ENCODE measurements at places on chromosomes 12 and 14.

- no peak for DNase-seq
These were observed 11.4 kb upstream of the ART4 start for GRCh38 chr12:14854586-14855183.

- peak; percentile 30 for DNase-seq
These were observed 171.9 kb downstream of the RGS6 start for GRCh38 chr14:72104011-72104613.

GRCh38 chr14:91750634-91751198 is 18.8 kb upstream of the CATSPERB start:
- DNase-seq = no peak

DNA sequence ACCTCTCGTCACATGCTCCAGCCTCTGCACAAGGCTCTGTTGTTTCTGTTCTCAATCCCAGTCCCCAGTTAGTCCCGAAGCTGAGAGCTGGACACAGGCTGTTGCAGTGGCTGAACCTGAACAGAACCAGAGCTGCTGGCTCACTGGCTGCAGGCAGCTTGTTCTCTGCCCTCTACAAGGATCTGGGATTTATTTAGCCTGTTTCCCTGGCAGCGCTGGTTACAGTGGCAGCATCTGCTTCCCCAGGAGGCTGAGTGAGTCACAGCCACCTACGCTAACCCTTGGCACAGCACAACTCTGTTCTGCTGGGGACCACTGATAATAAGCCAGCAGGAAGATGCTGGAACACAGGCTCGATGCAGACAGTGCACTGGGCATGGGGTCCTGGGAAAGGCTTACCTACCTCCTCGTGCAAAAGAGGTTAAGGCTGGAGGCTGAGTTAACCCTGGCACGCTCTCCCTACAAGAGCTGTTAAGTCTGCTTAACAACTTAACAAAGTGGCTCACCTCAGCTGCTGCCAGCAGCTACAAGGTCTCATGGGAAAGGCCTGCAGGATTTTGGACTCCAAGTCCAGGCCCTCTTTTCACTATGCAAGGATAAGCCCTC is 299.6 kb downstream of the PCNX1 start:
- DNase-seq = no peak

DNA sequence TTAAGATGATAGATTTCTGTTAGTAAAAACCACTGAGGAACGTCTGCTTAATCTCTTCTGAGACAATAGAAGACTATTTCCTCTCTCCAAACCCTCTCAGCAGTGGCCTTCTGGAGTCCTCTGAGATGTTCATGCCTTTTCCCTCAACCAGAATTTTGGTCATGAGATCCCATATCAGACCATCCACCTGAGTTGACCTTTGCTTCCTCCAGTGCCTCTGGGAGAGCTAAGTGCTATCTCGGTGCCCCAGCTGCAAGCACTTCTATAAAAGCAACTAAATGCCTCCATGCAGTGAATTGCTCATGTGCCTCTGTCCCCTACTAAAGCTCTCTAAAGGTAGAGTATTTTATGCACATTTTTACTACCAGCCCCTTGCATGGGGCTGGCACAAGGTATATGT is 172.8 kb upstream of the BCL2L14 start:
- no peak for DNase-seq

GRCh38 chr12:9786726-9787717 is 26.3 kb upstream of the CD69 start:
- no peak for DNase-seq

DNA sequence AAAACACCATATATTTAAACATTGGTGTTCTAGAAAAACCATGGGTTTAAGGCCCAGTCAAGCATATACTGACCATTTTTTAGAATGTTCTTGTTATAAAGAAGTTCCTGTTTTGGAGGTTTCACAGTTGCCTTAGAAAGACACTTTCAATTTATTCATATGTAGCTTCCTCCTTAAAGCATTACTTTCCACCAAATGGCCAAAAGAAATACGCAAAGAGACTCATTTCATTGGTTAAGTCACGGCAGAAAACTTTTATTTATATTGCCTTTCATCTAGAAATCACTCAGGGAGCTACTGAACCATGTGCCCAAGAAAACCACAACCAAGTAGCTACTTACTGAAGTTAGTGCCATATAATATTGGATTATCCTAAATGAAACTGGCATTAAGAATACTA is 40.0 kb downstream of the MYBPC1 start:
- no peak for DNase-seq

- DNase-seq = no peak
These were observed 25.9 kb upstream of the POC1B start for GRCh38 chr12:89551747-89552146.

- DNase-seq = no peak
These were observed 90.2 kb upstream of the TMTC2 start for GRCh38 chr12:82596483-82596882.

GRCh38 chr12:58681730-58682129 is 238.6 kb downstream of the LRIG3 start:
- DNase-seq = no peak

GRCh38 chr14:75905147-75905904 is 76.5 kb downstream of the TGFB3 start:
- DNase-seq = no peak

DNA sequence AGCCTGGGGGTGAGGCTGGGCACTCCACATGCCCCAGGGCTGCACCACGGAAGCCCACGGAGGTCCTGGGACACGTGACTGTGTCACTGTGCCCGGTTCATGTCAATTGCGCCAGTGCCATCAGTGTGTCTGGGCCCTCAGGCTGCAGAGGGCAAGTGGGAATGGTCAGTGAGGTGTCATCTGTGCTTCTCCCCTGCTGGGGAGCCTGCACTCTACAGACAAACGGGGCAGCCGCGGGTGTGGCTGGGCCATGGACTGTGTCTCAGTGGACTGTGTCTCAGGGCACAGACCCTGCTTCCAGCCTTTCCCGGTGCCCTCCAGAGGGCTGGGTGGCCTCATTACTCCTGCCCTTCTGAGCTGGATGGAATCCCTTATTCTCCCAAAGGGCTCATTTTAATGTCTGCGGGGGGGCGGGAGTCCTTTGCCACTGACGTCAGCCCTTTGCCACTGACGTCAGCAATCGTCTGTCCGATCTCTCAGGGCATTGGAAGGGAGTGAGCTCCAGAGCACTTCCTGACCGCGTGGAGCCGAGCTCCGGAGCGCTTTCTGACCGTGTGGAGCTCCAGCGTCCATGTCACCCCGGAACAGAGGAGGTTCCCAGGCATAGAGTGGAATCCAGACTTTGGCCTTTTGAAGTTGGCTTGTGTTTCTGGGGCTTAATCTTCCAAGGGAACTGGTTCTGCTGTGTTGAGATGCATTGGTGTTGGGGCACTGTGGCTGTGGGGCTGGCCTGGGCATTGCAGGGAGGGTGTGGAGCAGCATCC is 72.4 kb downstream of the ADGRD1 start:
- DNase-seq = no peak

DNA sequence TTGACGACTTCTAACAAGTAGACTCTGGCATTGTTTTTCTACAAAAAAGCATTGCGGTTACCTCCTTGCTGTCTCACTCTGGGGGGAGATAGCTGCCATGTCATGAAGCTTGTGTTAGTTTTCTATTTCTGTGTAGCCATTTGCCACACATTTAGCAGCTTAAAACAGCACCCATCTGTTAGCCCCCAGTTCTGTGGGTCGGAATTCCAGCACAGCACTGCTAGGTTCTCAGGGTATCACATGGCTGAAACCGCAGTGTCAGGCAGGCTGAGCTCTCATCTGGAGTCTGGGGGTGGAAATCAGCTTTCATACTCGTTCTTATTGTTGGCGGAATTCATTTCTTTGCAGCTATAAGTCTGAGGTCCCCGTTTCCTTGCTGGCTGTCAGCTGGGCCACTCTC is 19.9 kb upstream of the STXBP6 start:
- no peak for DNase-seq

GRCh38 chr14:77158175-77158881 is 16.7 kb upstream of the ZDHHC22 start:
- DNase-seq = no peak

GRCh38 chr14:98900798-98901197 is 371.2 kb downstream of the BCL11B start:
- no peak for DNase-seq

GRCh38 chr14:54691525-54692283 is 124.8 kb downstream of the SAMD4A start:
- no peak for DNase-seq

GRCh38 chr12:112035219-112035785 is 22.1 kb downstream of the ERP29 start:
- no peak for DNase-seq

- no peak for DNase-seq
These were observed 38.0 kb downstream of the GRIP1 start for GRCh38 chr12:66640691-66641460.

GRCh38 chr12:51622564-51622963 is 31.5 kb downstream of the SCN8A start:
- DNase-seq = no peak

GRCh38 chr14:103696466-103697071 is 18.7 kb downstream of the XRCC3 start:
- DNase-seq = no peak

- DNase-seq = no peak
These were observed 124.1 kb downstream of the PAPOLA start for GRCh38 chr14:96626121-96626768.

DNA sequence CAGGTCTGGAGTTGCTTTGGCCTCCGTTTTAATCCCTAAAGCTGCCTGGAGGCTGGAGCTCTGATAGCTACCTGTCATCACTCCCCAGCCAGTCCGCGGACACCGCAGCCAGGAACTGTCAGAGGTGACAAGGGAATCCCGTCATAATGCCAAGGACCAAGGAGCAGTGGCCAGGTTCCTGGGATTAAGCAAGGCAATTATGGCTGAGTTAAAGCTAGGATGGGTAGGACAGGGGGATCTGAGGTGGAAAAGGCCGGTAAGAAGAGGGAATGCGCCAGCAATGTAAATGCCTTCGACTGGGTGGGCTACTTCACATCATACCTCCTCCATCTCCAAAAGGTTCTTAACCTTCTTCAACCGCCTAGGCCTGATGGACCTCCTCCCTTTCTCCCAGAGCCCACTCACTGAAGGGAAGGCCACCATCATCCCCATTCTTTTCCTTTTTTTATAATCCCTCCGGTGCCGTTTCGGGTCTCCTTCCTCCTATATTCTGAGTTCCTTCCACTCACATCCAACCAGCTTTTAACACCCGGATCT is 1.9 kb downstream of the PPP1R3E start:
- no peak for DNase-seq

- DNase-seq = no peak
These were observed 55.6 kb upstream of the PTPRB start for GRCh38 chr12:70692681-70693288.

DNA sequence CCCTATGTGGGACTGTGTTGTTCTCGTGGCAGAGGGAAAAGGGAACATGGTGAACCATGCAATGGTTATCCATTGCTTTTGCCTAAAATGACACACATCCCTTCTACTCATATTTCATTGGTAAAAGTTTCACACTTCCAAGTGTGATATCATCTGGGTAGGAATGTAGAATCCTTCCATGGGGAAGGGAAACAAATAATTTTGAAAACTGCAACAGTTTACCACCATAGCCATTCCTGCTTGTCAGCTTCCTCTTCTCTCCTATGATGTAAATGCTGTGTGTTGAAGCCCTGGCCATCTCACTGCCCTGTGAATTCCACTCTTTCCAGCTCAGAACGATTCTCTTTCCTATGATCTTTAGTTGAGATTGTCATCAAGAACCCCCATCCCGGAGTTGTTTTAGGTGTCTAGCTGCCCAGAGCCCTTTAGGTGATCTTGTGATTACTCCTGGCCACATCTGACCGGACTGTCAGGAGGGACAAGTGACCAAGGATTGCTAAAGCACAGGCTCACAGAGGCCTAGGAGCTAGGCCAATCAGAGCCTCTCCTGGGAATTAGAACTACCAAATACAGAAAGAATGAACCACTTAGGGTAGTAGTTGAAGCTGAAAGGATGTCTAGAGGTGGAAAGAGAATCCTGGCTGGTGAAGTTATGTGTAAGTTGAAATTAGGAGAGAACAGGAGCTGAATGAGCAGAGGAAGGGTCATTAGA is 84.6 kb downstream of the VCPKMT start:
- DNase-seq = no peak

- DNase-seq = no peak
These were observed 493.8 kb downstream of the NPAS3 start for GRCh38 chr14:33432407-33433023.

- no peak for DNase-seq
These were observed 214.9 kb downstream of the ZFP36L1 start for GRCh38 chr14:68577802-68578541.

DNA sequence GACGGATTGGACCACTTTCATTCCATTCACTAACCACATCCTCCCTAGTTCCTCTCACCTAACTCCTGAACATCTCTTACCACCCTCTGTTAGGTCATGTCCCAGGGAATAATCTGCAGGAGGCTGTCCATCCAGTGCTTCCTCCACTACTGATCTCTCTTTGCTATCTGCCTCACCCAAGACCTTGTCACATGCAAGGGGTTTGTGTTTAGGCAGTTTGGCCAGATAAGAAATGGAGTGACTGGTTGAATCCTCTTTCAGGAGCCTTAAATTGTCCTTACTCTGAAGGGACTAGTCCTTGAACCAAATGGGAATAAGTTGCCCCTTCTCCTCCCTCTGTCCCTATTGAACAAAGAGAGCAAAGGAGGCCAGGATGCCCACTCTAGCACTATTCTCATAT is 249.2 kb upstream of the BTG1 start:
- DNase-seq = no peak

DNA sequence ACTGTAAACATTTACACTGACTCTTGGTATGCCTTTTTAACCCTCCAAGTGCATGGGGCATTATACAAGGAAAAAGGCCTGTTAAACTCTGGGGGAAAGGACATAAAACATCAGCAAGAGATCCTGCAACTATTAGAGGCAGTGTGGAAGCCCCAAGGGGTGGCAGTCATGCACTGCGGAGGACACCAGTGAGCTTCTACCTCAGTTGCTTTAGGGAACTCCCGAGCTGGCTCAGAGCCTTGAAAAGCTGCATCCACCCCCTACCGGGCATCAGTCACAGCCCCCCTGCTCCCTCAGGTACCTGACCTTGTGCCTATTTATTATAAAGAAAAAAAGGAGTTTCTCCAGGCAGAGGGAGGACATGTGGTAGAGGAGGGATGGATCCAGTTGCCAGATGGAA is 695.6 kb upstream of the LMO3 start:
- DNase-seq = no peak

- DNase-seq = no peak
These were observed 200.9 kb upstream of the CAND1 start for GRCh38 chr12:67068204-67068731.

- DNase-seq = no peak
These were observed 179.6 kb upstream of the DIO2 start for GRCh38 chr14:80390906-80391305.

DNA sequence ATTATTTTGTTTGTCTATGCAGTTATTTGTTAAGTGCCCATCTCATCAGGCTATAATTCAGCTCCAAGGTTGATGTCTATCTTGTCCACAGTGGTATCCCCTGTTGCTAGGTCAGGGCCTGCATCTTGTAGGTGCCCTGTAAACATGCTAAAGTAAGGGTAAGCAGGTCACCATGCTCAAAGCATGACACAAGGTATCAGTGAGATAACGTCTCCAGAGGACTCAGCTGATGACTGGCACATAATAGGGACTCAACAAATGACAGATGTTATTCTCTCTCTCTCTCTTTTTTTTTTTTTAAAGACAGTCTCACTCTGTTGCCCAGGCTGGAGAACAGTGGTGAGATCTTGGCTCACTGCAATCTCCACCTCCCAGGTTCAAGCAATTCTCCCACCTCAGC is 2.3 kb downstream of the SDSL start:
- no peak for DNase-seq
